ENCODE measurements at places on chromosomes 6 and 20.
A peak's percentile ranks its signal among the peaks of the same experiment; 100 is the strongest.

- H3K36me3 ChIP-seq = no peaks in the 10 kb centered on the region
- no peak overlapping the region for H3K27ac ChIP-seq
- DNase-seq = no peak
Observed at GRCh38 chr6:42295677-42296076, 78.0 kb upstream of the MRPS10 start.

GRCh38 chr6:14630016-14630415, 512.4 kb downstream of the CD83 start:
- H3K27ac ChIP-seq = no peak overlapping the region
- DNase-seq = no peak
- no peaks in the 10 kb centered on the region for H3K27me3 ChIP-seq
- no peak overlapping the region for H3K4me3 ChIP-seq
- H3K4me1 ChIP-seq = peaks cover 8% of the 10 kb centered on the region

GRCh38 chr6:146739696-146740095, 140.9 kb downstream of the ADGB start:
- no peak for DNase-seq
- H3K4me1 ChIP-seq = peaks cover 6% of the 10 kb centered on the region
- H3K27ac ChIP-seq = peak overlapping the region; percentile 8

DNA sequence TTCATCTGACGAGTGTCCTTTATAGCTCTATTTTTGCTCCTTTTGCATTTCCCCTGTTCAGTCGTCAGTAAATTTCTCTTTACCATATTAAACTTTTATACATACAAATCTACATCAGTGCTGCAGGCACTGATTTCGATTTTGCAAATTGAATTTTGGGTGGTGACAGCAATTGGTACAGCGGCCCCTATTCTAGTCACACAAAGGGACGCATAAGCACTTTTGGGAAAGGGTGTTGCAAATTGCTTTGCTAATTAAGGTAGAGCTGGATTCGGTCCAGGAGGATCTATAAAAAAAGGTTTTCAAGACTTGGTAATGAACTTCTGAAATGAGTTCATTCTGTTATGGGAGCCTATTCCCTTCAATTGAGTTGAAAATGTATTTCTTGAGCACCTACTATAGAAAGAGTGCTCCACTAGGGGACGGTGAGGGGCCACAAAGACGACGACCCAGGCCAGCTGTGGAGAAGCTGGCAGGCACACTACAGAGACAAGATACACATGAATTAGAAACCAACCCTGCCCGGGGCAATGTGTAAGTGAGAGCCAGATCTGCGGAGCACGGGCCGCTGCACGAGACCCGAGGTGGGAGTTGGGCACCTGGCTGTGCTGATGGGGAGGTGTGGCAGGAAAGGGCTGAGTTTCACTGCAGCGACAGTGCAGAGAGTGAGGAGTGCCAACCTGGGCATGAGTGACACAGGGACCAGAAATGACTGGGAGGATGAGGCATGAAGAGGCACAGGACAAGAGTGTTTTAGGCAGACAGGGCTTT, 5.4 kb downstream of the UQCC2 start:
- no peaks in the 10 kb centered on the region for H3K36me3 ChIP-seq
- DNase-seq = no peak
- no peak overlapping the region for H3K4me3 ChIP-seq
- H3K4me1 ChIP-seq = peaks cover 5% of the 10 kb centered on the region
- peak overlapping the region; percentile 19 for H3K27ac ChIP-seq

DNA sequence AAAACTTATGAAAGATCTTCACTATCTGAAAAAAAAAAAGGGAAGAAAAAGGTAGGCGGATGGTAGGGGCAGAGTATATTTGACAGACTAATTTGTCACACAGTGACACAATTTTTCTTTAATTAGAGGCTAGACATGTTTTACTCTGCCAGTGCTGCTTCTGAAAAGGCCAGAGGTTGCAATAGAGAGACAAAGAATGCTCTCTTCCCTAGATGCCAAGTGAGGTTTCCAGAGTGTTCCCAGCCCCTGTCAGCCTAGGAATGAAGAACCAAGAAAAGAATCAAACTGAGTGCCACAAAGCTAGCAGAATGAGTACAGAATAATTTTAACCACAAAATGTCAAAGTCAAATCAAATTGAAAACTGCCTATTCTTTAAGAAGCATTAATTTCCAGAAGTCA, 13.0 kb downstream of the PNISR start:
- H3K4me1 ChIP-seq = no peaks in the 10 kb centered on the region
- H3K4me3 ChIP-seq = no peak overlapping the region
- no peaks in the 10 kb centered on the region for H3K27me3 ChIP-seq
- peaks cover 54% of the 10 kb centered on the region for H3K36me3 ChIP-seq

DNA sequence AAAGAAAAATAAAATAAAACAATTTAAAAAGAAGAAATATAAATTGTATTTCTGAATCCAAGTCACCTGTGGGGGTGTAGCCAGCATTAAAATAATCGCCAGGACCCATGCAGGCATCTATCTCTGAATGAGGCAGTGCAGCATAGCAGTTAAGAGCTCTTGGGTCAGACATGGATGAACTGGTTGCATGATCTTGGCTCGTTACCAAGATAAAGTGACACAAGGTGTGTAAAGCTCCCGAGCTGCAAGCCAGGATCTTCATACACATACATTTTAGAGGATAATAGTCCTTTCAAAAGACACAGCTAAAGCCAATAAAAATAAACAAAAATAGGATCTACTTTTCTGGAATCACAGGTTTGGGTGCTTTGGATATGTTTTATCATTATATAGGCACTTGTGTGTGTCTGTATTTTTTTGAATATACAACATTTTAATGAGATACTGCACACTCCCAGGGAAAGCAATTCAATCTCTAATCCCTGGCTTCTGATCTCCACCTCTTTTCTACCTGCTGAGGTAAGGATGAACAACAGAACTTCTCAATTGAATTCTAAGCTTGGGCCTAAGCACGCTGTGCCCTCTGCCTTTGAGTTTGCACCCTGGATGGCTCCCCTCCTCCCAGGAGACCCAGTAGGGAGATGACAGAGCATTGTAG, 8.9 kb downstream of the TRIM10 start:
- DNase-seq = no peak
- H3K27ac ChIP-seq = no peak overlapping the region
- no peaks in the 10 kb centered on the region for H3K4me1 ChIP-seq
- no peaks in the 10 kb centered on the region for H3K36me3 ChIP-seq
- H3K27me3 ChIP-seq = peaks cover 43% of the 10 kb centered on the region
- H3K4me3 ChIP-seq = no peak overlapping the region

GRCh38 chr6:30830438-30830837, 53.9 kb upstream of the DDR1 start:
- no peak for DNase-seq
- no peak overlapping the region for H3K4me3 ChIP-seq
- H3K4me1 ChIP-seq = peaks cover 5% of the 10 kb centered on the region
- H3K36me3 ChIP-seq = no peaks in the 10 kb centered on the region

DNA sequence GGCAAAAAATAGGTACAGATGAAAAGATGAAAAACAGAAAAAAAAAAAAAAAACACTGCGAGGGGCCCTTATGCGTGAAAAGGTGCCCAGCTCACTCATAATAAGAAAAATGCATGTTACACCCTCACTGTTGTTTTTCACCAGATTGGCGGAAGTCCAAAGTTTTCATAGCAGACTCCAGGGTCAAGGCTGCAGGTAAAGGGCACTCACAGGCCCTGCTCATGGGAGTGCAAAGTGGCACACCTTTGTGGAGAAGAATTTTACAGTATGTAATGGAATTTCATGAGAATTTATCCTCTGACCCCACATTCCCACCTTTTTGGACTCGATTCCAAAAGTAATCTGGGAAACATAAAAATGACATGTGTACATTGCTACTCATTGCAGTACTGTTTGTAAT, 108.2 kb downstream of the CDKAL1 start:
- DNase-seq = no peak
- H3K27ac ChIP-seq = no peak overlapping the region
- no peak overlapping the region for H3K4me3 ChIP-seq
- H3K27me3 ChIP-seq = no peaks in the 10 kb centered on the region

GRCh38 chr6:167571550-167571949, 246.7 kb downstream of the TTLL2 start:
- H3K4me1 ChIP-seq = peaks cover 2% of the 10 kb centered on the region
- no peaks in the 10 kb centered on the region for H3K36me3 ChIP-seq
- no peak overlapping the region for H3K4me3 ChIP-seq
- H3K27me3 ChIP-seq = no peaks in the 10 kb centered on the region
- DNase-seq = no peak

DNA sequence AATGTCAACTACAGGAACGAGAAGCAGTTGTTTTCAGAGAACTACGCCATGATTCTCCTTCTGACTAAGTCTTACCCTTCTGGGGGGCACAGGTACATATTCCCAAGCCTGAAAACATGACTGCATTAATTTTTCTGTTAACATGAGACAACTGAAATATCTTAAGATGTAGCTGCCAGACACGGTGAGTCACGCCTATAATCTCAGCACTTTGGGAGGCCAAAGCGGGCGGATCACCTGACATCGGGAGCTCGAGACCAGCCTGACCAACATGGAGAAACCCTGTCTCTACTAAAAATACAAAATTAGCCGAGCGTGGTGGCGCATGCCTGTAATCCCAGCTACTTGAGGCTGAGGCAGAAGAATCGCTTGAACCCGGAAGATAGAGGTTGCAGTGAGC, 21.7 kb downstream of the TBC1D20 start:
- H3K27ac ChIP-seq = no peak overlapping the region
- DNase-seq = no peak
- H3K36me3 ChIP-seq = peaks cover 60% of the 10 kb centered on the region
- peaks cover 12% of the 10 kb centered on the region for H3K4me1 ChIP-seq
- H3K4me3 ChIP-seq = no peak overlapping the region

- H3K27me3 ChIP-seq = no peaks in the 10 kb centered on the region
- H3K4me3 ChIP-seq = no peak overlapping the region
- H3K4me1 ChIP-seq = peaks cover 11% of the 10 kb centered on the region
- no peak overlapping the region for H3K27ac ChIP-seq
- H3K36me3 ChIP-seq = no peaks in the 10 kb centered on the region
Observed at GRCh38 chr6:33700391-33701050, 11.0 kb downstream of the UQCC2 start.

DNA sequence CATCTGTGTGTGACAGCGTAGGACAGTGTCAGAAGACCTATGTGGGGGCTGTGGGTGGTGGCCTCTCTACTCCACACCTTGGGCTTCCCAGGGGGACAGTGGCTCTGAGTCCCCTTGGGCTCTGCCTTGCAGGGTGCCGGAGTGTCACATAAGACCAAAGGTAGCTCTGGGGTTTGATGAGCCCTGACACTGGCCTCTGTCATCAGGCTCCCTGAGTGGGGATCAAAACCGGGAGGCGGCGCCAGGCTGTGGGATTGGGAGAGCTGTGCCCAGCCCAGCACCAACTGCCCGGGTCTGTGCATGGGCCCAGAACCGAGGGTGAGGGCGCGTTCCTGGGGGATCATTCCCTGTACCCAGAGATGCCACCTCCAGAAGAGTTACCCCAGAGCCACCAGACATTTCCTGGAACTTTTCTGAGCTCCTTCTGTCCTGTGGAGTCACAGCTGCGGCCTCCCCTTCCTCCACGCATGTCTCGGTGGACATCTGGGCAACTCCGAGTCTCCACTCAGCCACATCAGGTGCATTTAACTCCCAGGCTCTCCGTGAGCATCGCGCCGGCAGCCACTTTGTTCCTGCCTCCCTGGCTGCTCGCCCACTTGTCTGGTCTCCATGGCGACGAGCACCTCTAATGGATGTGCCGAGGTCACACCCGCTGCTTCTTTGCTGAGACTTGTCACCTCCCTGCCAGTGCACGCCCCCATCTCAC, 94.7 kb downstream of the TMEM242 start:
- H3K4me3 ChIP-seq = no peak overlapping the region
- peaks cover 9% of the 10 kb centered on the region for H3K4me1 ChIP-seq
- peaks cover 13% of the 10 kb centered on the region for H3K27me3 ChIP-seq
- no peak overlapping the region for H3K27ac ChIP-seq

DNA sequence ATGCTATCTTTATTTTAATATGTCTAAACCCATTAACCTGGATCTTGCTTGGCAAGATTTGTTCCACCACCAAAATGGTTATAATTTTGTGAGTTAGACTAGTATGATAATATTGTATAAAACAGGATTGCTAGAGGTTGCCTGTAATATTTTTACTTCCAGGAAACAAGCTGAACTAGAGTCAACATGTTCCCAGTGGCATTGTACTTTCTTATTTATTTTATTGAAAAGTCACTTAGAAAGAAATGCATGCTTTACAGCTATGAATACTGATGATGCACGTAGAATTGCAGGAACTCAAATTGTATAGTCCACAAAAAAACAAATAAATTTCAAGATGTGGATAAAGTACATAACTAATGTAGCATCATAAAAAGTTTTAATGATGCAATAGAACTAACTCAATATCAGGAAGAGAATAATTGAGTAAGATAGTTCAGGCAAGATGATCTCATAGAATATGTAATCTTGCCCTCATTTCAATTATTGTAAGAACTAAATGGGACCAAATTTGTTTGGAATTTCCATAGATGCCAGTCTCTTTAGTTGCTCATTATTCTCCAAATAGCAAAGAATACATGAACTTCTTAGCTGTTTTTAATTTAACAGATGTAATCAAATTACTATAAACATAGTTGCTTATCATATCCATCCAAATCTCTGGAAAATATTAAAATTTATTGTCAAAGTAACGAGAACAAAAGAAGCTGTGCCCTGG, 451.8 kb downstream of the COL12A1 start:
- H3K36me3 ChIP-seq = no peaks in the 10 kb centered on the region
- H3K27me3 ChIP-seq = no peaks in the 10 kb centered on the region
- H3K27ac ChIP-seq = no peak overlapping the region
- no peaks in the 10 kb centered on the region for H3K4me1 ChIP-seq

GRCh38 chr6:143958839-143959399, 49.1 kb downstream of the PLAGL1 start:
- DNase-seq = no peak
- H3K4me3 ChIP-seq = no peak overlapping the region
- no peaks in the 10 kb centered on the region for H3K36me3 ChIP-seq
- peaks cover 16% of the 10 kb centered on the region for H3K4me1 ChIP-seq

Data from cardiac muscle cell (in vitro differentiated cells and primary cell).